Activated CD4-positive, alpha-beta T cell treated with anti-CD3 and anti-CD28 coated beads for 1 hour (primary cell): ENCODE measurements at places on chromosomes 1 and 21.

DNA sequence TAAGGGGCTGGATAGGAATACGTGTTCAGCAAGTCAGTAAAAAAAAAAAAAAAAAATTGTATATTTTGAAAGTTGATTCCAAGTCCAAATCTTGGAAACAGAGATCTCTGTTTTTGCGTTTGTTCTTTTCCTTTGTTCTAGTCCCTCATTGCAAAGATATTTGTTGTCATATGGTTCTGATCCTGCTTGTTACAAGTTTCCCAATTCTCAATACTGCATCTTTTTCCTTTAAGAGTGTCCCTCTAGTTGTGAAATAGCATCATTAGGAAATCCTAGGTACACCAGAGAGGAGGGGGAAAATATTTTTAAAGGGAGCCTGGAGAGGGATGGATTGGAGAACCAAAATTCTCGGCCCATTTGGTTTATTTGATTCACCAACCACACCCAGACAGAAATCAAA lies 152.2 kb upstream of the C1orf105 start:
- DNase-seq = no peak

DNA sequence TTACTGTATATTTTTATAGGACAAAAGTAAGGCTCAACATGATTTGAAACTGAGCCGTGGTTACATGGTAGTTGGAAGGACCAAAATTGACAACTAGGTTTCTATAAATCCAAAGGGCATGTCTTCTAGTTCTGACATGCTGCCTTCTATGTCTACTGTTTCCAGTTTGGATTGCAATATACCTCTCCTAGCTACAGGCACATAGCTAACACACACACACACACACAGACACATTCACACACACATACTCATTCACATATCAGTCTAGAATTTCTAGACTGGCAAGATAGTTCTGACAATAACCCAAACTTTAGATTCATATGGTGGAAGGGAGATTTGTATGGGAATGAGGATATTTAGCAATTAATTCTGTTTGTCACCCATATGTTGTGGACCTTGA lies 544.8 kb upstream of the CAMK1G start:
- no peak for DNase-seq

GRCh38 chr1:228488125-228488817 lies 1.1 kb downstream of the RNF187 start:
- DNase-seq = no peak

- no peak for DNase-seq
Measured at GRCh38 chr1:94592571-94592920, 51.0 kb upstream of the F3 start.

GRCh38 chr1:162020150-162020549 lies 3.5 kb downstream of the OLFML2B start:
- no peak for DNase-seq

GRCh38 chr21:43893536-43894205 lies 28.6 kb downstream of the AGPAT3 start:
- no peak for DNase-seq

DNA sequence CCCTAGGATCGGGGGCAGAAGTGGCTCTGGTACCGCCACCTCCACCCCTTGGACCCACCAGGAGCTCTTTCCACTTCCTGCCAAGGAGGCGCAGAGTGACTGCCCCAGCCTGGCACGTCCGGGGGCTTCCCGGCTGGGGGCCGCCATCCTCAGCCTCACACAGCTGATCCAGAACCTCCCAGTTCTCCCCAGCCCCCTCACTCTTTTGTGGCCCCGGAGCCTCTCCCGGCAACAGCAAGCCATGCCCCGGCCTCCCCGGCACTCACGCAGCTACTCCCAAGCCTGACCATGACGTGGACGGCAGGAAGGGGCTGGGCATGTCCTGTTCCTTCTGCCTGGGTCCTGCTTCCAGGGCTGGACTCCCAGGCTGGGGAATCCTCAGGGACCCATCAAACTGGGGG lies 17.1 kb downstream of the TP73 start:
- DNase-seq = no peak

- DNase-seq = no peak
Measured at GRCh38 chr1:109425391-109426280, 612 bp downstream of the PSMA5 start.

GRCh38 chr1:173798078-173798477 lies 26.4 kb upstream of the DARS2 start:
- DNase-seq = no peak

DNA sequence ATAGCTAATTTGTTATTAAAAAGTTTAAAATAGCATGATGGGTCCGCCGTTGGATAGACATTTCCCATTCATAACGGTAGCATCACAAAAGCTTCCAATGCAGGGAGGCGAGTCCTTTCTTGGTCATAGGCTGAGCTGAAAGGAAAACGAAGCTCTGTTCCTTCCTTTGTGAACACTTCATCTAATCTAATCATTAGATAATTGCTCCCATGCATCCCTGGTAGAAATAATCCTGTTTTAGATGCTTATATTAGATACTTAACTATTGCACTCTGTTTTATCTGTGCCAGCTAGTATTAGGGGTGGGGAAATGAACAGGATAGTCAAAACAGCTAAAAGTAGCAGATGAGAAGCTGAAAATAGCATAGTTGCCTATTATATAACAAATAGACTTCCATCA lies 215.0 kb downstream of the SLC35F3 start:
- no peak for DNase-seq

- no peak for DNase-seq
Measured at GRCh38 chr1:186765446-186765845, 63.3 kb upstream of the PLA2G4A start.

DNA sequence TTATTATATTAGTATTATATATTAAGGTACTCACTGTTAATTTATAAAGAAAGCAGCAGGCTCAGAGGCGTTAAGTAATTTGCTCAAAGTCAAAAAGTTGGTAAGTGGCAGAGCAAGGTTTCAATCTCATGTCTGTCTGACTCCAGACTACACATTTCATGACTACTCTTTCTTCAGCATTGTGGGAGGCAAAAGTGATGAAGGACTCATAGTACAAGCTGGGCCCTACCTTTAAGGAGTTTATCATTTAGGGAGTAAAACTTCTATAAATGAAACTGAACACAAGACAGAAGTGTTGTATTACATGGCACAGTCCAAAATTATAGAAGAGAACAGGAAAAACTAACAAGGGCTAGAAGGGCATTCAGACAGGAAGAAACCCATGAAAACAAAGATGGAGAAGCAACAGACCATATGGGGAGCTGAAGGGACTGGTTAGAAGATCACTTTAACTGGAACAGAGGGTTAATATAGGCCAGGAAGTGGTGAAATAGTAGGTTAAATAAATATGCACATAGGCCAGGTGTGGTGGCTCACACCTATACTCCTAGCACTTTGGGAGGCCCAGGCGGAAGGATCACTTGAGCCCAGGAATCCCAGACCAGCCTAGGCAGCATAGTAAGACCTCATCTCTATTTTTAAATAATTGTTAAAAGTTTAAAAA lies 11.5 kb downstream of the SORT1 start:
- no peak for DNase-seq

DNA sequence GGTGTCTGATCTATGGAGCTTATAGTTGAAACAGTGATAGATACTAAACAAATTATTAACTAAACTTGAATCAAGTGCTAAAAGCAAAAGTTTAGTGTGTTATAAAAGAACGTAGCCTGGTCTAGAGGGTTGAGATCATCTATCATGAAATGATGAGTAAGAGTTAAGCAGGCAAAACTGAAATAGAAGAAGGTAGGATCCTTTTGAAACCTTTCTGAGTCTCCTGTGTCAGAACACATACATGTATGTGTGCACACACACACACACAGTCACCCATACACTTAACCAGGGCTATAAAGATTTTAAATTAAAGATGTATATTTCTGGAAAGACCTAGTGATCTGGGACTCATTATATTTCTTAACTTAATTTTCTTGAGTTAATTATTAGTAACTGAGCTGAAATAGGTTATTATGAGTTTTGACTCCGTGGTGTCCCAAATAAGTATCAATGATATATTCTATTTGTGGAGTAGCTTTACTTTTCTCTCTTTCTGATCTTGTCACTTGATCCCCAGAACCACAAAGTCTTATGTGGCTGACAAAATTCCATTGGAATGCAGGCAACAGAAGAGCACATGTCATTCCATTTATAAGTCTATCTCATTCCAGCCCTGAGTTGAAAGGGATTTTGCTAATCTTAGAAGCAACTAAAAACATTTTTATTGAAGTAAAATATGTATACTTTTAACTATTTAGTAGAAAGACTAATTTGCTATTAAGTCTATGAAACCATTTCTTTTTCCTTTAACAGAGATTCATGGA lies 70.7 kb downstream of the PRRX1 start:
- no peak for DNase-seq

DNA sequence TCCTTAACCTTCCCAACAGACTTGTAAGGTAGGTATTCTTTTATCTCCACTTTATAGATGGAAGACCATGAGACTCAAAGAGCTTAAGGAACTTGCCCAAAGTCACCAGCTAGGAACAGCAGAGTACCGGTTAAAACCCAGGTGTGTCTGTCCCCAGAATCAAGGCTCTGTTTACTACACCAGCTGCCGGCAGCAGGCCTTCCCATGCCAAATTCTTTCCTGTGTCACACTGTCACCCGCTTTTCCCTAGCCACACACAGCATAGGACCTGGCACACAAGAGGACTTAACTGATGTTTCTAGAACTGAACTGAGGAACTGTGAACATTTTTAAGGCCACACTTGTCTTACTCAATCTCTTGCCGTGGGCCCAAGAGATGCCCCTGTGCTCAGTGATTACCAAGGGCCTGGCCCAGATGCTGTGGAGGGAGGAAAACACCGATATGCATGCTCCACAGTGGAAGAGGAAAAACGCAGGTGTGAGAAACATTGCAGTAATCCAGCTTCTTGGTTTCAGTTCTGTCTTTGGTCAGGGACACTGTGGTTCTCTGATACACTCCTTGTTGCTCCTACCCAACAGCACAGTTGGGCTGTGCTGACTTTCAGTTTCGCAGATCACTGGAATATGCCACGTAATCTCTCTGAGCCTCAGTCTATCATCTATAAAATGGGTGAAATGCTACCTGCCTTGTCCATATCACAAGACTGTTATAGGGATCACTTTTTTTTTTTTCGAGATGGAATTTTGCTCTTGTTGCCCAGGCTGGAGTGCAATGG lies 13.9 kb upstream of the LY9 start:
- no peak for DNase-seq

DNA sequence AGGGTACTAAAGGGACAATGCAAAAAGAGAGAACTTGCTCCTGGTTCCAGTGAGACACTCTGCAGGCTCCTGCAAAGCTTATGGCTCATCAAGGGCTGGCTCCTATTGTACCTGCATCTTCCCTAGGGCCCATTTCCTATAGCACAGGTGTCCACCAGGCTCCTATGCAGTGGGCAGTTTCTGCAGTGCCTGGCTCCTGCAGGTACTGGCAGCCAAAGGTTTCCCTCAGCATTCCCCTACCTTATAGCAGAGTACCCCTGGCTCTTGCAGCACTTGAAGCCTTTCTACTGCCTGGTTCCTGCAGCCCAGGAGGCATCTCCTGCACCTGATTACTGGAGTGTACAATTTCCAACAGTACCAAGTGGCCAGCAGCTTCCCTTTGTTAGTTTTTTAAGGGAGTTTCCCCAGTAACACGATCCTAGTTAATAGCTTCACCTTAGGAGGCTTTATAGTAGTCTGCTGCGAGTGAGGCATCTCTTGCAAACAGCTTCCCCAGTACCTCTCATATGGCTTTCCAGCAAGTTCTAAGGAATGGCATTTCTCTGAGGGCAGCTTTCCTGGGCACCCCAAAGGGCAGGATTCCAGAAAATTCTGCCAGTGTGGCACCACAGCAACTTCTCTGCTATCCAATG lies 141.7 kb downstream of the DENND1B start:
- no peak for DNase-seq

DNA sequence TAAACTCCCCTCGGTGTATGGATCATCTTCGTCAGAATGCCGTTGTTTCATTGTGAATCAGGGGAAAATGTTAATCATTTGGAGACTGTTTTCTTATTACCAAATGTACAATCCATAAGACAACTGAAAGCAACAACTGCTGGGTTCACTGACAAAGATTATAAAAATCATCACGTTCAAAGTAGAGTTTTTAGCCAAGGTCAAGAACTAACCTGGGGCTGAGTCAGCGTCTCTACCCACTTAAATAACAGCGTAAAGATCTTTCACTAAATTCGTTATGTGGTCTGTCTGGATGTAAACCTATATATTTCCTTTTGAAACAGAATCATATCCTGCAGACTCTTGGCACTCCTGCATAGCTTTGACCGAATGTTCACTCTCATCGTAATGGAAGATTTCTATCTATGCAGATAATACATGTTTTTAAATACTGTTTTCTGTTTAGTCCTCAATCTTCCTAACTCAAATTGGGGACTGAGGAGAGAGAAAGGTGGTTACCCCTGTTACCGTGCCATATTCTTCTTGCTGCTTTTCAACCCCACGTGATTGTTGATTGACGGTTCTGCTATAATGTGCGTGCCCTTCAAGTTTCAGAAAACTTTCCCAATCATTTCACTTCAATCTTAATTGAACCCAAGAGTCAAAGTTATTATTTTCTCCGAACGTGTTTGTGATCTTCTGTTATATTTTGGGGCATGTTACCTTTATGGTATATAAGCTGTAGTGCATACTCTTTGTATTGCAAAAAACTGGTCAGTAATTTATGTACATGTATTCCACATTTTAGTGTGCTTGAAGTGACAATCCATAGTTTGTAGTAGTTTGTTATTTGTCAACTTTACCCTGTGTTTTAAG lies 15.6 kb upstream of the NCMAP start:
- DNase-seq = no peak

DNA sequence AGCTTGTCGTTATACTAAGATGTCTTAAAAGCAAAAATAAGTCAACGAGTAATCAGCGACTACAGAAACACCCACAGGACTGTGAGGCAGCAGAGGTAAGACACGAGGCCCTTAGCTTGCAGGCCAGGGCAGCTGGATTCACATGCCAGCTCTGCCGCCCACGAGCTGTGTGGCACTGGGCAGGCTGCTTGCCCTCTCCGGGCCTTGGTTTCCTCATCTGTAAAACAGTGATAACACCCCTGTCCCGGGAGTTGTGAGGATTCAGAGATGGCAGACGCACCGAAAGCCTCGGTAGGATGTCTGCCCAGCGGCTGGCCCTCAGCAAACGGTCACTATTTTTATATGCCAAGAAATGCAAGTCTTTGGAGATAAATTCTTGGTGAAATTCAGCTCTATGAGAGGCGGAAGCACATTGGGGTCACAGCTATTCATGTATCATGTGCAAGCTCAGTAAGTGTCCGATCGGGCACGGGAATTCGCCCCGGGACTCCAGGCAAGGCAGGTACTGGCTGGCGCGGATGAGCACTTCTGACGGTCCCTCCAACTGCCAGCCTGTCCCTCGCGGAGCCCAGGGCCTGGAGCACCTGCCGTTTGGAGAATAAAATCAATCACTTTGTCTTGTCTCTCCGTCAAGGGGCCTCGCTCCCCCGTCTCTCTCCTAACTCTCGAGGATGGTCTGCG lies 1.1 kb downstream of the C2CD2 start:
- DNase-seq = no peak

- DNase-seq = no peak
Measured at GRCh38 chr1:66246351-66247269, 287.3 kb upstream of the SGIP1 start.

GRCh38 chr1:176090766-176091165 lies 116.3 kb downstream of the COP1 start:
- DNase-seq = no peak
